ENCODE measurements at places on chromosomes 12 and 14. TPM values are rescaled to one million over a fixed set of nuclear protein-coding genes. Genes with fewer than 3 reads are reported as not detected.

ASB2 gene
- total RNA-seq, result 0.16 TPM

LRIG3 gene
- 139 TPM for total RNA-seq

NELL2 gene
- not detected for total RNA-seq

RNASE7 gene
- not detected for total RNA-seq

SLC10A1 gene
- not detected for total RNA-seq

Measured in hair follicle dermal papilla cell (primary cell).